M059J (cell line): ENCODE measurements at places on chromosomes 5 and 9.

DNA sequence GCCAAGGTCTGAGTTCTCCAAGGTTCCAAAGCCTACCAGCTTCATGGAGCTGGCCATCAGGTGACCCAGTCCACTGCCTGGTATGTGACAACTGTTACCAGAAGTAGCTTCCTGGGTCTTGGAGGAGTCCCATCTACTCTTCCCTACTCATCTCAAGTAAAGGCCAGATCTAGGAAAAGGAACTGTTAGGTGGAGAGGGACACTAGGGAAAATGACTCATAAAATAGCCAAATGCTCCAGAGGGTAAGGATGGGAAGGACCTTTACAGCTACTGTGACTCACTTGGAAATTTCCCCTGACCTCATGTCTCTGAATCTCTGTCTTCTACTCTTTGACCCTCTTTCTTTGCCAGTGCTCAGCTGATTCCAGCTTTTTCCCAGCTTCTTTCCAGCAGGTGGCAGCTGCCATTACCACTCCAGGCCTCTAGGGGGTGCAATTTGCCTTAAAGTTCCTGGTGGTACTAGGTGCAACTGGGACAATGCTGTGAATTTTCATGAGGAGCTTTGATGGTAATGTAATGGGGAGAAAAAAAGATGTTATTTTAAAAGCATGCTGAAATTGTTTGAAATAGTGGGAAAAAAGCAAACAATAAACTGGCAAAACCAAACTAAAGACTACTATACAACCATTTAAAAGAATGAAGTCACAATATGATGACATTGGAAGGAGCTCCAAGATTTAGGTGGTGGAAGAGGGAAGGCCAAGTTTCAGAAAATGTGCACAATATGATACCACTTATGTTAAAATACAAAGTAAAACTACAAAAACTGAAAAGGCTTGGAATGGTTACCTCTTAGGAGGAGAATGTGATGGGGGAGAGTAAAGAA lies 27.1 kb upstream of the MYORG start:
- peak; percentile 75 for DNase-seq

DNA sequence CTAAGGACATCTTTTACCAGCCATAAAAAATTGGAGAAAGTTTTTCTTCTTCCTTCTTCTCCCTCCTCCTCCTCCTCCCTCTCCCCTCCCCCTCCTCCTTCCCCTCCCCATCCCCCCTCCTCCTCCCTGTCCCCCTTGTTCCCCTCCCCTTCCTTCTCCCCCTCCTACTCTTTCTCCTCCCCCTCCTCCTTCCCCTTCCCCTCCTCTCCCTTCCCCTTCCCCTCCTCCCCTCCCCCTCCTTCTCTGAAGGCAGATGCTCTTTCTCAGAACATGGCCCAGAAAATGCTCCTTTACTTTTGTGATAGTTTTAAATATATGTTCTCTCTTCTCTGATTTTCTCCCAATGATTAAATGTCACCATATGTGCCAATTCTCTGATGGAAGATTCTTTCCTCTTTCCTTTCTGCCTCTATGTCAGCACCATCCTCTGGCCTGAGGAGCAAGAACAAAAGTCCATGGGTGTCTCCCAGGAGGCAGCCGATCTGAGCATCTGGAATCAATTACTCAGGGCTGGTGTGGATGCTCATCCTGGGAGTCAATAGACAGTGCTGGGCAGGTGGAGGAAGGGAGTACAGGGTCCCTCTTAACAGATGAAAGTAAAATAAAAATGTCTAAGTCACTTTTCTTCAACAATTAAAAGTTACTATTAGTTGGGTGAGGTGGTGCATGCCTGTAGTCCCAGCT lies 63.0 kb upstream of the GNA14 start:
- DNase-seq: no peak

GRCh38 chr5:137565450-137565849 lies 66.3 kb upstream of the SPOCK1 start:
- DNase-seq: peak; percentile 44

GRCh38 chr9:113317777-113318176 lies 14.6 kb upstream of the RNF183 start:
- no peak for DNase-seq

GRCh38 chr9:114953959-114954358 lies 23.6 kb upstream of the TNFSF8 start:
- peak; percentile 93 for DNase-seq

GRCh38 chr5:159001247-159001646 lies 98.5 kb downstream of the EBF1 start:
- DNase-seq: no peak

GRCh38 chr9:122220673-122221182 lies 8.0 kb downstream of the LHX6 start:
- DNase-seq: no peak

DNA sequence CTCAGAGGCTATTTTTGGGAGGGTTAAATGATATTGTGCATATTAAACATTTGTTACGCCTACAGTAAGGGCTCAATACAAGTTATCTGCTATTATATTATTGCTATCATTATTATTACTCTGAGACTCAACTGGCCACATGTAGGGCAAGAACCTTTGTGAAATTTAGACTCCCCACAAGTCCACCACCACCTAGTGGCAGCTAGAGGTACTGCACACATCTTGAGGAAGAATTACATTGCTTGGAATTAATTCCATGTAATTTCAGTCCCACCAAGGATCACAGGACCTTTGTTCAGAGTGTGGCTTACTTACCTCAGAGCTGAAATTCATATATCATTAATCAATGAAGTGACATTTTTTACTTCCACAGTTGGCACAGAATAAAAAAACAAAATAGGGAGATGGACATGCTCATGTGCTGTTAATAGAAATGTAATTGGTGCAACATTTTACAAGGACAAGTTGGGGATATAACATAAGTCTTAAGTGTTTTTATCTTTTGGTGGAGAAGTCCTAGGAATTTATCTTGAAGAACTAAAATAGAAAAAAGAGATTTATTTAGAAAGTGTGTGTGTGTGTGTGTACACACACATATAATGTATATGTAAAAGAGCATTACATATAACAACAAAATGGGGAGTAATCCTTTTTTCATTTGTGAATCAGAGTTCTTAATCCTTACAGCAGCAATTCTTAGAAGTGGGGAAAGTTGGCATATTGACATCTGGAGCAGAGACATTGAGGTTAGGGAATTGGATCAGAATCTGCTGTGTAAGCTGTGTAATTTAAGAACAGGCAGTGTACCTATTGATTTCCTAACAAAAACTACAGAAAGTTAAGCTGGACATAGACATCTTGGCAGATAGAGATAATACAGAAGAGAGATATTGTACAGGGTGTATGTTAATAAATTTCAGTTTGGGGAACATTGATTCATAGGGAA lies 11.2 kb downstream of the MSANTD3 start:
- DNase-seq: peak; percentile 74

GRCh38 chr5:160542281-160542680 lies 120.6 kb downstream of the PTTG1 start:
- peak; percentile 61 for DNase-seq

GRCh38 chr5:132315529-132316067 lies 21.4 kb downstream of the SLC22A4 start:
- DNase-seq: no peak

- peak; percentile 49 for DNase-seq
These were observed 224.6 kb downstream of the GABBR2 start for GRCh38 chr9:98484162-98484561.

- peak; percentile 46 for DNase-seq
These were observed 1.1 kb upstream of the G3BP1 start for GRCh38 chr5:151770383-151771258.

DNA sequence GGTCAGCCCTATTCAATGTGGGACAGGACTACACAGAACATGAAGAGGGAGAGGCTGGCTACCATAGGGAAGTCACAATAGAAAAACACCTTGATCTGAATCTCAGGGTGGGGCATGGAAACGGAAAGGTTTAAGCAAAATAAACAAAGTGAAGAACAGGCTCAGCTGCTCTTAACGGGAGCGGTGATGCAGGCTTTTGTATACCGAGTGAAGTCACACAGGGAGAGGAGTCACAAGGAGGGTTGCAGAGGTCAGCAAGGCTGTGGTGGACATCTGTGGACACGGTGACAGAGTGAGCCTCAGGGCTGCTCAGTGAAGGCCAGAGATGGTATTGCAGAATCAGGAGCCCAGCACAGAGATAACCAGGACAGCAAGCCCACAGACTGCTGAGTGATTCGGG lies 30.6 kb upstream of the SEMA4D start:
- DNase-seq: peak; percentile 58

- DNase-seq: no peak
These were observed 67.4 kb downstream of the LIX1 start for GRCh38 chr5:97074859-97075489.

DNA sequence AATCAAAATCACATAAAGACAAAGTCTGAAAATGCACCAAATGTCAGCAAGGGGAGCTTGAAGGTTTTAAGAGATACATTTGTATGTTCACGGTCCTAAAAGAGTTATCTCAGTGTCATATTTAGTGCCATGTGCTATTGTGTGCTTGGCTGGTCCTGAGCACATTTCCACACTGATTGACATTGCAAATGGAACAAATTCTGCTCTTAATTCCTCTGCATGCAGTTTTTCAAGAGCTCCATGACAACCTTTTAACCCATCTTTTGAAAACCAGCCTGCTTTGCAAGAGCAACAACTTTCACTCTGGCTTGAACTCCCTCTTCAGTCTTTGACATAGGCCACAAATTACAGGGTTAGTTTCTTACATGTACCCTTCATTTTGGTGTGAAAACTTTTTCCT lies 175.4 kb upstream of the ACTBL2 start:
- DNase-seq: no peak

GRCh38 chr9:134551644-134552348 lies 89.8 kb upstream of the COL5A1 start:
- peak; percentile 99 for DNase-seq

- peak; percentile 76 for DNase-seq
These were observed 62.7 kb upstream of the PCA3 start for GRCh38 chr9:76701441-76702039.

GRCh38 chr5:95327211-95327610 lies 42.3 kb upstream of the MCTP1 start:
- DNase-seq: peak; percentile 25

DNA sequence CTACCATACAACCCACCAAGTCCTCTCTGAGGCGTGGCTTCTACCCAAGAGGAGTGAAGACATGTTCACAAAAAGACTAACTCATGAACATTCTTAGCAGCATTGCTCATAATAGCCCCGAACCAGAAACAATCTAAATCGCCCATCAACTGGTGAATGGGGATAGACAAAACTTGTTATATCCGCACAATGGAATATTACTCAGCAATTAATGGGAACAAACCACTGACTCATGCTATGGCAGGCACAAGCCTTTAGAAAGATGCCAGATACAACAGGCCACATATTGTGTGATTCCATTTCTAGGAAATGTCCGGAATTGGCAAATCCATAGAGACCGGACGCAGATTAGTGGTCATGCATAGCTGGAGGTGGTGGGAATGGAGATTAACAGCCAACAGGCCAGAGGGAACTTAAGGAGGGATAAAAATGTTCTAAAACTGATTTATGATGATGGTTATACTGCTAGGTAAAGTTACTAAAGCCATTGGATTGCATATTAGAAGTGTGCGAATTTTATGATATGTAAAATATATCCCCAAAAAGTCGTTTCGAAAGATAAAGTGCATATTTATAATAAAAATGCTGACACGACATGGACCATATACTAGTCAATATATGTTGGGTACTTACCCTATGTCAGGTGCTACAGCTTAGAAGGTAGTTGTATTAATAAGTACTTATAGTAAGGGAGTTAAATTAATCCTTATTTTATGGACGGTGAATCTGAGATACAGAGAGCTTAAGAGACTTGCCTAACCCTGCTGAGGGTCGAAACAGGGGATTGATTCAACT lies 55.4 kb downstream of the LHX2 start:
- DNase-seq: no peak

DNA sequence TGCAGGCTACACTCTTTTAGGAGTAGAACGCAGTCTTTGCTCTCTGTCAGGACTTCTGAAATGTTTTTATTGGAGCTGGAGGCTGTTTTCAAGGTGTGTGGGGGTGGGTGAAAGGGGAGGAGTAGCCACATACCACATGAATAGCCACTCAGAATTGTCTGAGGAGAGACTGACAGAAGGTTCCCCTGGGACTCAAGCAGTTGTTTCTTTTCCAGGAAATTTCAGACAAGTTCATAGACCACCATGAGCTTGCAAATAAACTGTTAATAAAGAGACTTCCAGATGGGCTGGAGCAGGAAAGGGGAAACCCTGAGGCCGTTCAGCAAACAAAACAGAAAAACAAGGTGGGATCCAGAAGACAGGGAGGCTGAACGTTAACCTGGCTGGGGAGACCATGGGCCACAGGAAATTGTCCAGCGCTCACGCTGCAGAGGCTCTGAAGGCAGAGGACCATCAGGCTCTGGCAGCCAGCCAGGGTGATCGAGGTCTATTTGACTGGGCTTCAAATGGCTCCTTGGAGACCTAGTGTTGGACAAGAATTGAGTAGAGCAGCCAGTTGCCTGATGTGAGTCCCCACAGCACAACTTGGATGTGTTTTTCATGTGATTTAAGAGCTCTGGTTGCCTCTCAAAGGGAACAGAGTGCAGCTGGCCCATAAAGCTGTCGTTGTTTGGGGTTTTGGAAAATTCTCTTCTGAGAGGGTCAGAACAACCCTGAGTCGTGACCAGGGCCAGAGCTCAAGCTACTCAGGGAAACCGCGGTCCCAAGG lies 159.2 kb upstream of the RAI14 start:
- DNase-seq: no peak

DNA sequence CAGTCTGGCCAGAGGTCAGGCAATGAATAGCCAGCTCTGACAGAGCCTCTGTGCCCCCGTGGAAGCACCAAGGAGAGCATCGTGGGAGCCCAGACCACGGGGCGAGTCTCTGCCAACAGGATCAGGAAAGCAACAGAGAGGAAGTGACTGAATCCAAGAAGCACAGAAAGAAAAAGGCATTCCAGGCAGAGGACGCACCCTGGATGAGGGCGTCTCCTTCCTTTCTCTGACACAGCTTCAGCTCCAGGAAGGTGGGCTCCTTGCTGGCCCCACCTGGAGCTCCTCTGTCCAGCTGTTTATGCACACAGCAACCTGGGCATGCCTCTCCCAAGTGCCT lies 16.6 kb downstream of the HK3 start:
- DNase-seq: no peak

DNA sequence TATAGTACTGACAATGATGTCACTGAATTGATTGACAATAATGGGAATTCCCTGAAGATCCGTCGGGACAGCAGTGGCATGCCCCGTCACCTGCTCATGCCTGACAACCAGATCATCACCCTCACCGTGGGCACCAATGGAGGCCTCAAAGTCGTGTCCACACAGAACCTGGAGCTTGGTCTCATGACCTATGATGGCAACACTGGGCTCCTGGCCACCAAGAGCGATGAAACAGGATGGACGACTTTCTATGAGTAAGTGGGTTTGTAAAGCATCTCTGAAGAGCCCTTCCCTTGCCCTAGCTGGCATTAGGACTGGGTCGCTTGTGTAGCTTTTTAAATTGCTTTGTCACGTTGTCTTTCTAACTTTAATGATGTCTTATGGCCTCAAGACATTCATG lies 72.7 kb upstream of the WWC1 start:
- DNase-seq: no peak

DNA sequence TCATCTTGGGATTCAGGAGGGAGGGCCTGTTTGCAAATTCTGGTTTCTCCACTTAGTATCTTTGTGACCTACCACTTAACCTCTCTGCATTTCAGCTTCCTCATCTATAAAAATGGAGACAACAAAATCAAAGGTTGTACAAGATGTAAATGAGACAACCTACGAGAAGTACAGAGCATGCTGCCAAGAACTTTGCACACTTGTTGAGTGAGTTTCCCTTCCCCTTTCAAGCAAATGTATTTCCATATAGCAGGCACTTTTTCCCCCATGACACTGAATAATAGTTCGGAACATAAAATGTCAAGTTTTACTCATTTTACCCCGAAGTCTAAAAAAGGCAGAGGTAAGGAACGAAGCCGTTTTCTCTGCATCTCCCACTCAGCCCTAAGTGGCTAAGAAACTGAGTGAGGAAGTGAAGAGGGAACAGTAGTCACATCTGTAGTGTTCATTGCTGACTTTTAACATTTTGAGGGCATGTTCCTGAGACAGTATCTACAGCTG lies 159.0 kb downstream of the TLE1 start:
- no peak for DNase-seq
